ENCODE measurements at places on chromosomes 5 and 9.

DNA sequence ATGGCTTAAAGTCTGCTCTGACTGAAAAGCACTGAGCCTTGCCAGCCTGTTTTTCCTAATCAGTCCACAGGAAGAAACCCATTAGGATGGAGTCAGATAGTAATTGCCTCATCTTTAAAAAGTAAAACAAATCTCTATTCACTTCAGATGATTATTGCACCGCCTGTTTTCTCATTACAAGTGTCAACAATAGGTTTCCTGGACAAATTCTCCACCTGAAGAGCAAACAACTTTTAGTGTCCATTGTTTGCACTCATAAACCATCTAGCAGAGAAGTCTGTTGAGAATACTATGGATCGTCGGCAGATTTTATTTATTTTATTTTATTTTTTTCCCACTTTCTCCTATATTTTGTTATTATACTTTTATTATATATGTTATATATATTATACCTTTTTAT lies 20.3 kb downstream of the C5orf63 start:
- DNase-seq = no peak

GRCh38 chr9:89122949-89123348 lies 55.7 kb downstream of the SHC3 start:
- DNase-seq = no peak

DNA sequence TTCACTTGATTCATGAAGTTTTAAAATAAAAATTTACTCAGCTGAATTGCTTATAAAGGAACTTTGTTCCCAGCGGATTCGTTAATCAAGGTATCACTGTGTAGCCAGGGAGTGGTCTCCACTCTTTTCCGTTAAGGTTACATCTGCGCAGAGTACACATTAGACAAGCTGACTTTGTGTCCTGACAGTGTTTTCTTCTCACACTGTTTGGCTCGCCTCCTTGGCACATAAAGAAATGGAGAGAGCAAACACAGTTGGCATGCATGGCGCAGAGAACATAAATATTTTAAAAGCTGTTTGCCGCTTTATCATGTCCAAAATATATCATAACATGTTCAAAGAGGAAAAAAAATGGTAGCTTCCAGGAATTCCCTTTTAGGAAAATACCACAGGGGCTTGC lies 153.2 kb downstream of the EDIL3 start:
- no peak for DNase-seq

GRCh38 chr5:133993185-133993936 lies 11.4 kb downstream of the VDAC1 start:
- DNase-seq = no peak

DNA sequence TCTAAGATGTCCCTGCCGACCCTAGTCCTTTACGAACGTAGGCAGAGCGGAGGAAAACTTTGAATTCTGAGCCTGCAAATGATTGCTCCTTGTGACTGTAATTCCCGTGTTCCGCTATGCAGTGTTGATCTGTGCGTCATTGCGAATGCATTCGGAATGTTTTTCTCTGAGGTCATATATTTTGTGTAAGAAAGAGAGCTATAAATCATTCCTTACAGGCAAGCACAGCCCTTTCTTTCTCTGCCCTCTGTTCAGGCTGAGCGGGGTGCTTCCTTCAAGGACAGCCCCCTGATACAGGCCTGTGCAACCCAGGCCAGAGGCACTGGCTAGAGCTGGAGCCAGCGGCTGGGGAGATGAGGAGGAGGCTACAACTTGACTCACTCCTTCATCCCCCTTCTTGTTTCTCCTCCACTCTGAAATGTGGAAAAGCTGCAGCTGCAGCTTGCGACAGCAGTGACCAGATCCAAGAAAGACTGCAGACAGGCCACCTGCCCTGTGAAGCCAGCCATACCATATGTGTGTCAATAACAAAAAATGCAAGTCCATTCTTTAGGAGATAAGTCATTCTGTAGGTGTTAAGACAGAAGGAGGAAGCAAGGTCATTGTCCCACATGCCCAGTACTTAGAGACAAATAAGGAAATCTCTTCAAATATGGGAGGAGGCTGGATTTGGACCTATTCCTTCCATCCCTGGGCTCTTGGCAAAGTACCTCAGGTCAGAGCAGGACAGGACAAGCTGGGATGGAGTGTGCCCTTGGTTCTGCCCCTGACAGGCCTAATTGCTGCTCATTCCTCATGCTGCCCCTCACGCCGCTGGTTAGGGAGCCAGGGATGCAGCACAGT lies 345.7 kb upstream of the WWC1 start:
- no peak for DNase-seq

DNA sequence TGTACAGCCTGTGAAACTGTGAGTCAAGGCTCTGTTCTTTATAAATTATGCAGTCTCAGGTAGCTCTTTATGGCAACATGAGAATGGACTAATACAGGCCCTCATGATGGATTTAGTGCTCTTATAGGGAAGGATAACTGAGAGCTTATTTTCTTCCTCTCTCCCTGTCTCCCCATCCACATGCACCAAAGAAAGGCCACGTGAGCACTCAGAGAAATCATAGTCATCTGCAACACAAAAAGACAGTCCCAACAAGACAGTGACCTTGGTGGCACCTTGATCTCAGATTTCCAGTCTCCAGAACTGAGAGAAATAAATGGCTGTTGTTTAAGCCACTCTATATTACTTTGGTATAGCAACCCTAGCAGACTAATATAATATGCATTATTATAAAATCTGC lies 2133.6 kb upstream of the ACO1 start:
- no peak for DNase-seq

GRCh38 chr9:128882677-128883603 lies 1.0 kb downstream of the LRRC8A start:
- no peak for DNase-seq

- DNase-seq = no peak
These were observed 73.1 kb downstream of the FEM1C start for GRCh38 chr5:115471345-115472063.

GRCh38 chr5:100518377-100518776 lies 16.8 kb upstream of the FAM174A start:
- no peak for DNase-seq

DNA sequence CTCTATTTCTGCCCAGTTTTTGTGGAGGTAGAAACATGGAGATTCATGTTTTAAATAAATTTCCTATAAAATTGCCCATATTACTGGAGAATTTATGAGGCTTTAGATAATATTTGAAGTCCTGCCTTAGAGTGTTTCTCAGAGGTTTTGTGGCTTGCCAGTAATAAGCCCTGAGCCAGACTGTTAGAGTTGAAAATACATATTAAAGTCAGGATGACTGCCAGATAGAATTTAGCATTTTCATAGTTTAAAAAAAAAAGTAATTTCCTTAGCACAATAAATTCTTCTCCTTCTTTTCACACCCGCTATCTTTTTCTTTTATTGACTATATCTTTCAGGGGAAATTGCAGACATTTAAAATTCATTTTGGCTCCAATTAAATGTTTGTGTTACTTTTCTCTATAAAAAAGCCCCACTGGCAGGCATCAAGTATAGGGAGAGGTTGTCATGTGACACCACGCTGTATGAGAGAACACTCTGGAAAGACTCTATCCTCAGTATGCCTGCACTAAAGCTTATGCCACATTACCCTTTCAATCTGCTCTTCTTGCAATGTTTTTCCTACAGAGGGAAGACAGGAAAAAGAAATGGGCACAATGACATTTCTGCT lies 135.2 kb downstream of the MPDZ start:
- DNase-seq = no peak

DNA sequence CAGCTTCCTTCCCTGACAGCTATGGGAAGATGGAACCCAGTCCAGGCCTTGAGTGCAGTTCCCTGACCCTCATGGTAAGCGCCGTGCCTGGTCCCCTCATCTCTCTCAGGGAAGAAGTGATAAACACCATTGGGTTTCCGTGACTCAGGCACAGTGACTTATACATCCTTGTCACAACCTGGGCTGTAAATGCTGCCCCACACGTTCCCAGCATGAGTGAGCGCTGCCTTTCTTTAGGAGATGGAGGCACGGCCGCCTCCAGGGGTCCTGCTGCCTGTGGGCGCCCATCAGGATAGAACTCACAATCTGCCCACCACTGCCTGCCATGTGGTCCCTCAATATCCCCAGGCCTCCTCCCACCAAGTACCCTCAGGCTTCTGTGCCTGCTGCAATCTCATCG lies 8.3 kb upstream of the NKD2 start:
- no peak for DNase-seq

- DNase-seq = no peak
These were observed 19.2 kb downstream of the UBAP1 start for GRCh38 chr9:34197756-34198711.

GRCh38 chr5:34957857-34958690 lies 28.7 kb downstream of the DNAJC21 start:
- no peak for DNase-seq

- DNase-seq = no peak
These were observed 114.9 kb downstream of the TRIO start for GRCh38 chr5:14257995-14258403.

GRCh38 chr5:91119981-91120850 lies 262.9 kb downstream of the ARRDC3 start:
- DNase-seq = no peak
